ENCODE measurements at places on chromosomes 7 and 10.
A peak's percentile ranks its signal among the peaks of the same experiment; 100 is the strongest.

DNA sequence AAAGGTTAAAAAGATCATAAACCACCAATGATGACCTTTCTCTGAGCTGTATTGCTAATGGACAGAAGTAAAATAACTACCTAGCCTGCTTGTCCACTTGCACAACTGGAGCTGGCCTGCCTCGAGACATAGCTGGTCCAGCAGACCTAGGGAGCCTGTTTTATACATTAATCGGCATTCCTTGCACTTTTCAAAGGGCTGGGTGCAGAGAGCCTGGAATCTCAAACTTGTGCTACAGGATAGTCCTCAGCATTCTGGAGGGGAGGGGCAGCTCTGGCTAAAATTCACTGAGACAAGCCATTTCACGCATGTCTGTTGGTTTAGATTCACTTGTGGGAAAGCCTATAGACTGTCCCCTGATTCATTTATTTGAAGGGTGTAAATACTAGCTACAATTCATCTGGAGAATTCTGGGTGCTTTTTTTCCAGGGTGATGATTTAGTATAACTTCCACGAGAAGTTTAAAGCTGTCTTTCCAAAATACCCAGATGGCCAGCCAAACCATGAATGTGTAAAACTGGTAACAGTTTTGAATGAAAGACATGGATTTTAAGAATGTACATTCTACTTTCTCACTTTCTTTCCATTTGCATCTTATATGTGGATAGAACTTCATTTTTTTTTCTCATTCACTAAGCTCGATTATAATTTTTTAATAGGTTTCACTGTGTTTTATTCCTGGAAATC lies 389.4 kb downstream of the KCNMA1 start:
- DNase-seq: peak; percentile 96

- DNase-seq: no peak
Observed at GRCh38 chr7:91162436-91162835, 101.8 kb upstream of the FZD1 start.

GRCh38 chr7:115013886-115014285 lies 92.0 kb downstream of the MDFIC start:
- DNase-seq: no peak

DNA sequence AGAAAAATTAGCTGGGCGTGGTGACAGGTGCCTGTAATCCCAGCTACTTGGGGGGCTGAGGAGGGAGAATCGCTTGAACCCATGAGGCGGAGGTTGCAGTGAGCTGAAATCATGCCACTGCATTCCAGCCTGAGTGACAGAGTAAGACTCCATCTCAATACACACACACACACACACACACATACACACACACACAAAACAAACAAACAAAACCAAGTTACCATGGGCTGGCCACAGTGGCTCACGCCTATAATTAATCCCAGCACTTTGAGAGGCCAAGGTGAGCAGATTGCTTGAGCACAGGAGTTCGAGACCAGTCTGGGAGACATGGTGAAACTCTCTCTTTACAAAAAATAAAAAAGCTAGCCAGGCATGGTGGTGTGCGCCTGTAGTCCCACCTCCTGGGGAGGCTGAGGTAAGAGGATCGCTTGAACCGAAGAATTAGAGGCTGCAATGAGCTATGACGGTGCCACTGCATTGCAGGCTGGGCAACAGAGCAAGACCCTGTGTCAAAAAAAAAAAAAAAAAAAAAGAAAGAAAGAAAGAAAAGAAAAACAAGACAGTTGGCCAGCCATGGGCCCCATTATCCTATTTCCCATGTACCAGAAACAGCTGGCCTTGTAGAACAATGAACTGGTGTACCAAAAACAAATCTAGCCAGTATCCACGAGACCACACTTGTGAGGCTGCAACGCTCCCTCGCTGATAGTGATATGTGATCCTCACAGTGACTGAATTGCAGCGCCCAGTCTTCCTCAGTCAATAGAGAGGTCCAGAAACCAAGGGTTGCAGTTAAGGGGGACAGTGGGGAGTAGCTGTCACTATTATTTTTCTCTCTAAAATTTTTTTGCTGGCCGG lies 6.6 kb upstream of the AGFG2 start:
- no peak for DNase-seq

DNA sequence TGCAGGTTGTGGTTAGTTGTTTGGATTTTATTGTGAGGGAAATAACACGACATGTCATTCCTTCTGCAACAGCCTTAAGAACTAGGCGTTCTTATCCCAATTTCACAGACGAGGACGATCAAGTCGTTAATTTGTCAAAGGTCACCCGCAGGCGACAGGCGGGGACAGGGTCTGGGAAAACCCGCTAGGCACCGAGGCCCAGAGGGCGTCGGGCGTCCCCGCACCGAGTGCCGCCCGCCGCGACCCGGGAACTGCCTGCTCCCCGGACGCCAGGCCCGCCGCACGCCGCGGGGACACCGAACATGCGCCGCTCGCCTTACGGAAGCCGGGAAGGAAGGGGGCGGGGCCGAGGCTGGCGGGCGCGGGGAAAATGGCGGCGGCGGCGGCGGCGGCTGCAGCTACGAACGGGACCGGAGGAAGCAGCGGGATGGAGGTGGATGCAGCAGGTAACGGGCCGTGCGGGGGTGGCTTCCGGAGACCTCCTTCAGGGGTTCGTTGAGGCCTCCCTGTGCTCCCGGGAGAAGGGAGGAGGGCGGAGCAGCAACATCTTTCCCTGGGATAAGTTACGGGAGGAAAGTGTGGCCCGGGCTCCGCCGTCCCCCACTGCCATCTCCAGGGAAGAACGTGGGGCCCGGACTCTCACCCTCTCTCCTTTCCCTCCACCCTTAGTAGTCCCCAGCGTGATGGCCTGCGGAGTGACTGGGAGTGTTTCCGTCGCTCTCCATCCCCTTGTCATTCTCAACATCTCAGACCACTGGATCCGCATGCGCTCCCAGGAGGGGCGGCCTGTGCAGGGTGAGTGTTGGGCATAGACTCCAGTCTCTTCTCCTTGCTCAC lies at the start of gene COPS6:
Gene COPS6 (plus strand): TSS at position 349 of the 837 bp plus-strand sequence. CDS start 22 bp downstream, at position 371.
- DNase-seq: peak; percentile 81

DNA sequence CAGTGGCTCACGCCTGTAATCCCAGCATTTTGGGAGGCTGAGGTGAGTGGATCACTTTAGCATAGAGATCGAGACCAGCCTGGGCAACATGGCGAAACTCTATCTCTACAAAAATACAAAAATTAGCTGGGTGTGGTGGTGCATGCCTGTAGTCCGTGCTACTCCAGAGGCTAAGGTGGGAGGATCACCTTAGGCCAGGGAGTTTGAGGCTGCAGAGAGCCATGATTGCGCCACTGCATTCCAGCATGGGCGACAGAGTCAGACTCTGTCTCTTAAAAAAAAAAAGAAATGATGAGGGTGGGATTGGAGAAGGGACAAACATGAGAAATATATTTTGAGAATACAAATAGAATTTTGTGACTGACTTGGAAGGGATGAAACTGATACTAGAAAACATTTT lies 76.9 kb downstream of the SHOC2 start:
- DNase-seq: no peak

- DNase-seq: peak; percentile 21
Observed at GRCh38 chr7:36159618-36160017, 6.6 kb downstream of the EEPD1 start.

DNA sequence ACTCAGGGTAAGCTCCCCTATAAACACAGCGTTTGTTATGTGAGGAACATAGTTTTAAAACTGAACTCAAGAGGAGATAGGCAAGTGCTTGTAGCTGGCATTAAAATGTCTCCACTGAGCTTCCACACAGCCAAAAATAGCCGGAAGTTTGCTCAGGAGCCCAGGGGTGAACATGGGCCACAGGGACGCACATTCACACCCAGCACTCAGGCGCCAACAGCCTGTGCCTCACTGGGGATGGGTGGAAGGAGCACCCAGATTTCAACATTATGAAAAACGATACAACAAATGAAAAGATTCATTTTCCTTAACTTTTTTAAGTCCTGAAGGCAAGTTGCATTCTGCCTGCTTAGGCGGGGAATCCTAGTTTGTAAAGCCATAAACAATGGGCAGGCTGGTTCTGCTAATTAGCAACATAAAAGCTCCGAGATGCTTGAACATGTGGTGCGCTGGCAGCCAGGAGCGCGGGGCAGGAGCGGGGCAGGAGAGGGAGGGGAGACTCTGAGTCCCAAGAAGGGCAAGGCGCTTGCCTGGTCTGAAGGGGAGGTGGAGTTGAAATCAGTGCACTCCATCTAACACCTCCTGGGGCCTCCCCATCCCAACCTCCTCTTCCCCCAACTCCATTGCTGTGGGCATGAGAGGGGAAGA lies 235.9 kb downstream of the COBL start:
- DNase-seq: peak; percentile 68

GRCh38 chr10:89355394-89355931 lies 22.4 kb upstream of the IFIT1B start:
- no peak for DNase-seq

- DNase-seq: peak; percentile 65
Observed at GRCh38 chr7:142581341-142581740, 167.9 kb upstream of the PRSS1 start.

DNA sequence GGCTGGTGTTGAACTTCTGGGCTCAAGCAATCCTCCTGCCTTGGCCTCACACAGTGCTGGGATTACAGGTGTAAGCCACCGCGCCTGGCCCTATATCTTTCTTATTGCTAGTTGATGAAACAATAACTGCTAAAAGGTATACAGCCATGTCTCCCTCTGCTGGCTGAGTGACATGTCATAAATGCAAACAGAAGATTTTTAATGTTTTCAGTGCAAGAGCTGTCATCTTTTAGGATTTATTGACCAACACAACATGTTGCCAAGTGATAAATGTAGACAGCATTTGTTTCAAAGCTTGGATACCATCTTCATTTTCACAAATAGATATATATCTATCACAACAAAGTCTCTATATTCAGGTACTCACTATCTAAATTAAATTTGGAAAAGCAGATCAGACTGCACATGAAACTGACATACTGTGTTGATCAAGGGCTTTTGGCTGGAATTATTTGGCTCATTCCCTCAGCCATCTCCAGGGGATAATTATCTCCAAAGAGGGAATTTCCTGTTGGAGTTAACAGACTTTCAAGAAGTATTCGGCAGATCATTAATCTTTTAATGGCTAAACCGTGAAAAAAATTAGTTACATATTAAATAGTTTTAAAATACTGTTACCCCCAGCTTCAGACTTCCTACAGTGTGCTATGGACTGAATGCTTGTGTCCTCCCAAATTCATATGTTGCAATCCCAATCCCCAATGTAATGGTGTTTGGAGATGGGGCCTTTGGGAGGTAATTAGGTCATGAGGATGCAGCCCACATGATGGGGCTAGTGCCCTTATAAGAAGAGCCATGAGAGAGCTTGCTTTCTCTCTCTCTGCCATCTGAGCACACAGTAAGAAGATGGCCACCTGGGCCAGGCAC lies 41.3 kb upstream of the SRPK2 start:
- DNase-seq: no peak

DNA sequence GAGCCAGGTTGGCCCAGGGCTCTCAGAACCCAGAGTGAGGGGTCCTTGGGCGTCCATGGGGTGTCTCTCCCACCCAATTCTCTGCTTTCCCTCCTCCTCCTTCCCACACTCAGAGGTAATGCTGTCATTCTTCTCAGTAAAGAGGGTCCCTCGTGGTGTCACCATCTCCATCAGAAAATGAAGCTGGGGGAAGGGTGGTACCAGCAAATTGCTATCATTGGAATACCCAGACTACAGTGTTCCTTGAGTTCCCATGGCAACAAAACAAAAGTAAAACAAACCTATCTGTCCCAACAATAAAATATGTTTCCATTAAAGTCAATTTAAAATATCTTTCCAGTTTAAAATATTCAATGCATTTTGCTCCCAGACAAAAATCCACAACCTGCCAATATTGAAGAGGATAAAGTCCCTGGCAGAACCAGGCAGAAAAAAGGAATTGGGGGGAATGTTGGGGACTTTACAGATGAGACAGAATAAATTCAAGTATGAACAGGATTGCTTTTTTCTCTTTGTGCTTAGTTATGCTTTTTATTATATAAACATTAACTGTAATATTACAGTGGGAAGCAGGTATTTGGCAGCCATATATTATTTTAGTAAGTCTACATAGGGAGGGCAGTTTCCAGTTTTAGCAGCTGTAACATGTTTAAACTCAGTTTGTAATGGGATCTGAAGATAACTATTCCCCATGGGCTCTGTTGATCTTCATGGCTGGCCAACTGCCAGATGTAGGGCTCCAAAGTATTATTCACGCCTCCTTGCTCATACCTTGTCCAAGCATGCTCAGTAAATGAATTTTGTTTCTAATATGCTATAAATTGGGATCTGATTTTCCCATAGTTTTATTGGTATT lies 182.1 kb downstream of the ARID5B start:
- no peak for DNase-seq

DNA sequence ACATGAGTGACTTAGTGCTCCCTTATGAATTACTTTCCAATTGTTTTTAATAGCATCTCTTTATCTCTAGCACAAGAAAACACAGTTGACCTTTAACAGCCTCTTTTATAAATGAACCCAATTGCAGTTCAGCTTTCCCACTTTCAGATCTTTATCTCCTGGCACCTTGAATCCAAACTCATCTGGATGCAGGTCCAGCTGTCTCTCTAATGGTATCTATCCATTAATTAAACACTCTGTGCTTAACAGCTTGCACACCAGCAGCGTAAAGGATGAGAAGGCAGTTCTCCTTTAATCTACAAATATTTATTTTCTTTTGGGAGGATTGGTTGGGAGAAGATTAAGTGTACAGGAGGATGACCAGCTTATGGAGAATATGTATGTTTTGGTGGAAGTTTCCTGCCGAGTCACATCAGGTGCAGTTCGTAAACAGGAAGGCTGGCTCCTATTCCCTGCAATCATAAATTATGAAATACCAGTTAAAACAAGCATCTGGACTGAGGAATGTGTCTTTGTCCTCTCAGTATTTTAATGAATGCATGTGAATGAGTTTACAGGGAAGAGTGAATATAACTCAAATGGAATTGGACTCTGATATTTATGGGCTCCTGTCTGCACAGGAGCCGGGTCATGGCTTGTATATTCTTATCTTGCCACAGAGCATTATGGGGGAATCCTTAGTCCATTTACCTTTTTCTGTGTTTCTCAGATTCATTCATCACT lies 232.7 kb downstream of the PHF14 start:
- DNase-seq: no peak

- DNase-seq: no peak
Observed at GRCh38 chr10:77313066-77313750, 324.4 kb downstream of the KCNMA1 start.

- DNase-seq: no peak
Observed at GRCh38 chr10:124888262-124888661, 53.7 kb upstream of the ZRANB1 start.

DNA sequence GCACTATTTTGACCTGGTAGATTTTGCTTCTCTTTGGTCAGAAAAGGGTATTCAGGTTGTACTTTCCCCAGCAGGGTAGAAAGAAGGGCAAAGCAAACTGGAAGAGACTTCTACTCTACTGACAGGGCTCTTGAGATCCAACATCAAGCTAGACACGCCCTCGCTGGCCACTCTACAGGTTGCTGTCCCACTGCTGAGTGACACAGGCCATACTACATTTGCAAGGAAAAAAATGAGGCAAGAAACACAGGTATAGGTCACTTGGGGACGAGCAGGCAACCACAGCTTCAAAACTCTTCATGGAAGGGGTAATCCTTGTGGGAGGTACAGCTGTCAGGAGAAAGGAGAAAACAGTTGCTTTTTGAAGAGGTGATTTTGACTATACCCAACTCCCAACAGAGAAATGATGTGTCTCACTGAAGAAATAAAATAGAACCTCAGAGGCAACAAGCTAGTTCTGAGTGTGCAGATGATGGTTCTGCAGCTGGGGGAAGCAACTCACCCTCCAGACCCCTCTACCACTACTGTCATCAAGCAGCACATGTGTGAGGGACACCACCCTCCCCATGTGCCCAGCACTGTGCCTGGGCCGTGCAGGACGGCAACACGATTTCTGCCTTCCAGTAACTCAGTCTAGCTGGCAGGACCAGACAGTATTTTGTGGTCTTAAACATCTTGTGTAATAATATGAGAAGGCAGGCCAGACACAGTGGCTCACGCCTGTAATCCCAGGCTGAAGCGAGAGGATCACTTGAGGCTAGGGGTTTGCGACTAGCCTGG lies 16.3 kb downstream of the AKR1B1 start:
- no peak for DNase-seq
